ENCODE measurements at places on chromosomes 11 and 22. TPM values are rescaled to one million over a fixed set of nuclear protein-coding genes. Genes with fewer than 3 reads are reported as not detected.
A peak's percentile ranks its signal among the peaks of the same experiment; 100 is the strongest.

DNA sequence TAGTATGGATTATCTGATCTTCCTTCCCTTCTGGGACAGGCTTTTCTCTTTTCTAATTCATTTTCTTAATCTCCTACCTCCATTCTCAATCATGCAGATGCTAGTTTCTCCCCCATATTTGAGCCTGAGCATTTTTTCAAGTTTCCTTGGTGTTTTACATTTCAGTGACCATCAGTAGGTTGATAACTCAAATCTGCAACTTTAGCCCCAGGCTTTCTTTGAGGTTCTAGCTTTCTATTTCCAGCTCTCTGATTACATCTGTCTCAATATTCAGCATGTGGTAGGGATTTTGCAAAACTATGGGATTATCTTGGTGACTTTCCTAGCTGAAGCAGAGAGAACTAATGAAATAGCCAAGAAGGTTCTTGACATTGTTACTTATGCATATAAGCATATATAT, 67.8 kb downstream of the ARHGEF12 start:
- DNase-seq = no peak

DNA sequence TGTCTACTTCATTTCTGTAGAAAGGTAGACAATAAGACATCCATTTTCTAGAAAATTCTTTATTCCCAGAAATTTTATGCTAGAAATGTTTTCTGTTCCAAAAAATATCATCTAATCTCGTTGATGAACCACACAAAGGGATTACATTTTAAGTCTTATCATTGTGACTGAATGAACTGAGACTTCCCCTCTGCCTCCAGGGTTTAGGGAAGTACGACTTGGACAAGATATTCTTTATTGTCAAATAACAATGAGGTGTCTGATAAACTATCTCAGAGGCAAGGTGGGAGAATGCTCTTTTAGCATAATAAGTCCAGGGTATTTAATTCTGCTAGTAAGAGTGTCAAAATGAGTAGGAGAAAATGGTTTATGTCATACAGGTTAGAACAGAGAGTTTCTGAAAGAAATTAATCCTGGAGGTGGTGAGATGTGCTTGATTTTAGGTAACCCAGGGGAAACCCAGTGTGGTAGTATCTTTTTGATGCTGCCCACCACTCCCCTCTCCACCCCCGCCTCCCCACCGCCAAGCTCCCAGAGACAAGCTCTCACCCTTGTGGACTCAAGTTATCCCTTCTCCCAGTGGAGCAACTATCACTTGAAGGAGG, 100.6 kb downstream of the CD44 start:
- DNase-seq = no peak

DNA sequence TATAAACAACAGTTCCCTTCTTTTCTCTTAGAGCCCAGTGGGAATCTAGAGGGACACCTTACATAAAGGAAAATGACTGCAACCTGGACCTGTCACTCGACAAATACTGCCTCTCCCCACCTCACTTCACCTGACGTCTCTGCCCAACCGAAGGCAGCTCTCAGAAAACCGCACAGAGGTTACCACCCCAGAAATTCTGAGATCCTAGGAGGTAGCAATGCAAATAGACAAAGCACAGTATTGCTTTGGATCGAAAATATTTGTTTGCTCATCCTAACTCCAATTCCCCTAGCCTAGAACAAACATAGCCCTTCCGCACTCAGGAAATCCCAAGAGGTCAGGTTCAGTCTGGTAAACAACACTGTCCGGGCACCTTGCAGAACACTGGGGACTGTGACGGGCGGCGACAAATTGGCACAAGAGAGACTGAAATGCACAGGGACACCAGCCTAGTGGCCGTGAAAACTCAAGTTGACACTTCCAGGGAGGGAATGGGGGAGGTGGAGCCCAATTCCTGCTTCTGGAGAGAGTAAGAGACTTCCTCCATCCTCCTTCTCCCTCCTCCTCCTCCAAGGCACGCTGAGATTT, 420 bp upstream of the TRIM44 start:
- no peak for DNase-seq

DNA sequence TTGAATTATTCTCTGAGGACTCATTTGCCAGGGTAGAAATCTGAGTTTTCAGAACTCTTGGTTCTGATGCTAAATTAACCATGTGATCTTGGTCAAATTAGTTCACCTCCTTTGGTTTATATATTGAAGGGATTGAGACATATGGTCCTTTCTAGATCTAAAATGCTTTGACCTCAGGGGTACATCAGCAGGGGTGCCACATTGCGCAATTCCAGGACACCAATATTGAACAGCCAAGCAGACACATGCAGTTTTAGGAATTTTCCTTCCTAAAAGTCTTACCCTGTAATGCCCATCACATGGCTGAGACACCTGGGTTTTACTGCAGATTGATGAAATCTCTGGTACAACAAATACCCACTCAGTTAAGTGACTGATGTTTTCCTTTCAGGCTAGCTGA, 254.4 kb upstream of the NCAM1 start:
- no peak for DNase-seq

Gene LMO1
- total RNA-seq = not detected

- no peak for DNase-seq
These were observed 89.3 kb upstream of the LMO1 start for GRCh38 chr11:8352876-8353505.

DNA sequence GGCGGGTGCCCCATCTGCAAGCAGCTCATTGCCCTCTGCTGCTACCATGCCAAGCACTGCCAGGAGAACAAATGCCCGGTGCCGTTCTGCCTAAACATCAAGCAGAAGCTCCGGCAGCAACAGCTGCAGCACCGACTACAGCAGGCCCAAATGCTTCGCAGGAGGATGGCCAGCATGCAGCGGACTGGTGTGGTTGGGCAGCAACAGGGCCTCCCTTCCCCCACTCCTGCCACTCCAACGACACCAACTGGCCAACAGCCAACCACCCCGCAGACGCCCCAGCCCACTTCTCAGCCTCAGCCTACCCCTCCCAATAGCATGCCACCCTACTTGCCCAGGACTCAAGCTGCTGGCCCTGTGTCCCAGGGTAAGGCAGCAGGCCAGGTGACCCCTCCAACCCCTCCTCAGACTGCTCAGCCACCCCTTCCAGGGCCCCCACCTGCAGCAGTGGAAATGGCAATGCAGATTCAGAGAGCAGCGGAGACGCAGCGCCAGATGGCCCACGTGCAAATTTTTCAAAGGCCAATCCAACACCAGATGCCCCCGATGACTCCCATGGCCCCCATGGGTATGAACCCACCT, 28.0 kb upstream of the L3MBTL2 start:
- no peak for DNase-seq

DNA sequence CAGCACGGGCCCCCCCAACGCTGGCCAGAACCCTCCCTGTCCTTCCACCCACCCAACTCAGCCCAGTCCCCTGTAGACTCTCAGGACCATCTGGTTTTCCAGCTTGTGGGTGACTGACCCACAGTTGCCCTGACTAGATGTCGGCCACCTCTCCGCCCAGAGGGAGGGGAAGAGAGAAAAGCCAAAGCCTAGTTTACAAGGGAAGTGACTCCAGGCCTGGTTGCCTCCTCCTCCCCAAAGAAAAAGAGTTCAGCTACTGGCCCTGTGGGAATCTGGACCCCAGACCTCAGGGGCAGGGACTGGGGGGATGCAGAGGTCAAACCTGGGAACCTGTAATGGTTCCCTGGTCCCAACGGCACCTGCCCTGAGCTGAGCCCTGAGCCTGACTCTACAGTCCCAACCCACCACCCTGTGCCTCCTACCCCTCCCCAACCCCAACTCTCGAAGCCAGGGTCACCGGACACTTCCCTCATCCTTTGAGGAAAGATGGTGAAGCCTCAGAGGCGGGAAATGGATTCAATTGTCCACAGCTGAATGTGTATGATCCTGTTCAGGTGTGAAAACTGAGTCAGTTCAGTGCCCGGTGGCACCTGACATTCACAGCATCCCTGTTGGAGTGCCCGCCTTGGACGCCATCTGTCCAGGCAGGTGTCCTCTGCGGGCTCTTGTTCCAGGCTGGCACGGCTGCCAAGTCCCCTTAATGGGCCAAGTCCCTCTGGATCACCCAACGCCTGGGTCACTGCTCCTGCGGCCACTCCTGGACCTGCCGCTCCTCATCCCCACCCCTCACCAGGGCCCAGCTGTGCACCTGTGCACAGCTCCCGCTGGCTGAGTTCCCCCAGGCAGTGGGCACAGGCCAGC, 21.0 kb upstream of the WNT7B start:
- no peak for DNase-seq

Gene KCTD14
- 8.4 TPM for total RNA-seq

Gene FXYD6
- 15.8 TPM for total RNA-seq

- DNase-seq = peak; percentile 2
These were observed 116.4 kb downstream of the TYR start for GRCh38 chr11:89293965-89294679.

GRCh38 chr22:37734964-37735451, 38.2 kb downstream of the TRIOBP start:
- no peak for DNase-seq

GRCh38 chr11:10604340-10604748, 35.9 kb upstream of the LYVE1 start:
- no peak for DNase-seq

Gene CXCR5
- total RNA-seq = not detected

DNA sequence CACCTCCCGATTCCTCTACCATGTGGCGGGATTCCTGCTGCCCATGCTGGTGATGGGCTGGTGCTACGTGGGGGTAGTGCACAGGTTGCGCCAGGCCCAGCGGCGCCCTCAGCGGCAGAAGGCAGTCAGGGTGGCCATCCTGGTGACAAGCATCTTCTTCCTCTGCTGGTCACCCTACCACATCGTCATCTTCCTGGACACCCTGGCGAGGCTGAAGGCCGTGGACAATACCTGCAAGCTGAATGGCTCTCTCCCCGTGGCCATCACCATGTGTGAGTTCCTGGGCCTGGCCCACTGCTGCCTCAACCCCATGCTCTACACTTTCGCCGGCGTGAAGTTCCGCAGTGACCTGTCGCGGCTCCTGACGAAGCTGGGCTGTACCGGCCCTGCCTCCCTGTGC, 10.5 kb downstream of the CXCR5 start:
- no peak for DNase-seq

GRCh38 chr22:39237318-39238100, 7.3 kb downstream of the PDGFB start:
- DNase-seq = no peak

Gene LUZP2
- not detected for total RNA-seq

Gene RANBP1
- 1,301 TPM for total RNA-seq

Gene KRTAP5-2
- total RNA-seq = not detected

DNA sequence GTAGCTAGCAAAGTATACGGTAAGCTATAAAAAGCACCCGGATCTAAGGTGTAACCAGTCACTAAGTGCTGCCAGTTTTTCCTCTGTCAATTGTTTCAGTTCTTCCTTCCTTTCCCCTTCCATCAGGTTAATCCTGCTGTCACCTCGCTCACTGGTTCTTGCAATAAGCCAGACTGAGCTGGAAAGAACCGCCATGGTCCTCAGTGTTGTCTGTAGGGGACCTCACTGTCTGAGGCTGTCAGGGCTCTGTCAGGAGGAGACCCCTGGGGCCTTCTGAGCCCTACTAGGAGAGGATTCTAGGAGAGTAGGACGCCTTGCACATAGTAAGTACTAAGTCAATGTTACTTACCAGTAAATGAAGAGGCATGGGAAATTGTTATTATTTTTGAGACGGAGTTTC, 1.4 kb upstream of the TBC1D22A start:
- DNase-seq = no peak

GRCh38 chr22:46131151-46131587, 19.2 kb upstream of the PPARA start:
- DNase-seq = no peak

GRCh38 chr11:30206249-30206996, 24.4 kb upstream of the FSHB start:
- no peak for DNase-seq

GRCh38 chr11:33310720-33311500, 53.7 kb downstream of the HIPK3 start:
- no peak for DNase-seq

Gene MS4A6E
- not detected for total RNA-seq

Gene TEX12
- total RNA-seq = not detected

GRCh38 chr11:10659339-10660216, 34.0 kb downstream of the IRAG1 start:
- peak; percentile 82 for DNase-seq

DNA sequence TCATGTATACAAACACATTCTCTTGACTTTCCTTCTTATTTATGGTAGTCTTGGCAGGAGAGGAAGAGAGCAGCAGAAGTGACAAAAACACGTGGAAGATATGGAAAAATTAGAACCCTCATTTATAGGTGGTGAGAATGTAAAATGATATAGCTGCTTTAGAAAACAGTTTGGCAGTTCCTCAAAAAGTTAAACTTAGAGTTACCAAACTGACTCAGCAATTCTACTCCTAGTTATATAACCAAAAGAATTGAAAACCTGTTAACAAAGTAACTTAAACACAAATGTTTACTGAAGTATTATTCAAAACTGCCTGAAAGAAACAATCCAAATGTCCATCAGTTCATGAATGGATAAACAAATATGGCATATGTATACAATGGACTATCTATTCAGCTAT, 16.8 kb downstream of the NUCB2 start:
- DNase-seq = no peak

Gene THOC5
- 74.8 TPM for total RNA-seq

Gene FXYD2
- not detected for total RNA-seq

Gene PLAAT2
- 4.1 TPM for total RNA-seq

DNA sequence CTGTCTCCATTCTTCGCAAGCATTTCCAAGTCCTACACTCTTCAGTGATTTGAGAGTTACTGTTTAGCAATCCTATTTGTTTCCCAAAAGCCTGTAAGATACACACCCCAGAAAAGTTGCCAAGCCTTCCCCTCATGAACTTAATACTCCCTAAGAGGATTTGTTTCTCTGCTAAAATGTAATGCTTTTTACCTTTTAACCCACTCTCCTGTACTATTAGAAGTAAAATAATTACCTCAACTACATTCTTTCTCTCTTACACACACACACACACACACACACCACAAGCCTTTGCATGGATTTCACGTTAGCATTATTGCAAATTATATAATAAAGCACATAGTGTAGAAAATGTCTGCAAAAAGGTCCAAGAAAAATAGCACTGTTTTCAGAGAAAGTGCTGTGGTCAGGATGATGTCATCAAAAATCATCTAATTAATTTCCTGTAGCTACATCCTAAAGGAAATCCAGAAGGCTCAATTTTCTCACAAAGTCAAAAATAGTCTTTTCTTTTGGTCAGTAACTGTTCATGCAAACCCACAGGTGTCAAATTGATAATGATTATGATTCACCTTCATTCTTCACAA, 364.1 kb upstream of the PITPNB start:
- peak; percentile 5 for DNase-seq
